ENCODE measurements at places on chromosomes 4 and X.

GRCh38 chr4:109738104-109738872 lies 8.4 kb upstream of the PLA2G12A start:
- no peak for ATAC-seq

- no peak for ATAC-seq
Observed at GRCh38 chrX:41677183-41678060, 11.4 kb upstream of the GPR34 start.

DNA sequence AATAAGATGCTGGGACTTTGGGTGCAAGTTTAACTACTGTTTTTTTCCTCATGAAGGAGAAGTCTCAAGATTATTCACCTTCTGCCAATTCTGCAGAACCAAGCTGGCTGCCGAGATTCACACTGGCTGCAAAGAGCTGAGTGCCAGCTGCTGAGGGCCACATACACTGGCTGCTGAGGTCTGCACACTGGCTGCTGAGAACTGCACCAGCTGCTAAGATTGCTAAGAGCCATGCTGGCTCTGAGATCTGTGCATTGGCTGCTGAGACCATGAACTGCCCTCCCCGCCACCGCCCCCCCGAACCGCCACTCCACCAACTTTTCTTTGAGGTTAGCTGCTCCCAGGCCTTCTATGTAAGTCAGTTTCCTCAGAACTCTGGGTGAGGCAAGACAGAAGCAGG lies 330.3 kb downstream of the CBLL2 start:
- no peak for ATAC-seq

DNA sequence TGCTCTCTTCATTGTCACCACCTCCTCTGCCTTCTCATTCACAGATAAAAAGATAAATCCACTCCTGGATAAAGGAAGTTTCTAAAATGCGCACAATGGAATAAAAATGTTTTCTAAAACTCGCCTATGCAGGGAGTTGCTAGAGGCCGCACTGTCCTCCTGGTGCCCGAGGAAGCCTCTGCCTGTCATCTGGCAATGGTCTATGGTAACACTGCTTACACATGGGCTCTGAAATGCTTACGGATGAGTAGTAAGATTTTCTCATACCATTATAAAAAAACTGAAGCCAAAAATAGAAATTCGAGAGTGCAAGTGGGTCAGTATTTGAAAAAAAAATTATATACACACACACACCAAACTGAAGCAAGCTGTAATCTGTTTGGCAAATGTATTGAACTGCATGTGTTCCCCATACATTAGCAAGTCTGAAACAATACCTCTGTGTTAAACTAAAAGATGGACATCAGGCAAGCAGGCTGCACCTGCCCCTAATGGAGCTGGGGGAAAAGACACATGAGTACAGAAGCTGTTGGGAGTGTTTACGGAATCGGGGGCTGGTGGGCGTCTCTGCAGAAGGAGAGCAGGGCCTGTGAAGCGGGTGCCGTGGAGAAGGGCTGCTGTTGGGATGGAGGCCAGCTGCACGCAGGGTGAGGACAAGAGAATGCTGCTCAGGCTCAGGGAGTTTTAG lies 103.3 kb upstream of the FAT1 start:
- no peak for ATAC-seq

DNA sequence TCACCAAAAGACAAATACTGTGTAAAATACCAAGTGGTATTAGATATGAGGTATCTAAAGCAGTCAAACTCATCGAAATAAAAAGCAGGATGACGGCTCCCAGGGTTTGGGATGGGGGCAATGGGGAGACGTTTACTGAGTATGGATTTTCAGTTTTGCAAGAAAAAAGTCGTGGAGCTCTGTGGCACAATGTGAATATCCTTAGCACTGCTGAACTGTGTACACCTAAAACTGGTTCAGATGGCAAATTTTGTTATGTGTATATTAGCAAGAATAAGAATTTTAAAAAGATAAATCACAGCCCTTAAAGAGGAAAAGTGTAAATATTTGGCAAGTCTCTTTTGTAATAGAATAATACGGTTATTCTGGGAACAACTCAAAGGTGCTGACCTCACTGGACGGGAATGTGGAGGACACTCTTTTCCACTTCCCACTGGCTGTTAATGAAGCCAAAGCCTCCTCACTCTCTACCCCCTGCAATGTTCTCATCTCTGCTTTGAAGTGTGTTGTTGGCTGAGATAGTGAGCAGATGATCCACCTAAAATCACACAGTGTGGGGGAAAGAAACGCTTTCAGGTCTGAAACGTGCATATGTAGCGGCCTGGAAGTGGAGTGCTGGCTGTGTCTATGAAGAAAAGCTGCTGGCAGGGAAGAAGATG lies 49.2 kb downstream of the SEL1L3 start:
- peak; percentile 51 for ATAC-seq

- ATAC-seq: no peak
Observed at GRCh38 chr4:114284629-114285028, 305.2 kb upstream of the ARSJ start.

GRCh38 chr4:89249313-89249712 lies 58.3 kb downstream of the GPRIN3 start:
- ATAC-seq: no peak

- ATAC-seq: no peak
Observed at GRCh38 chrX:118536687-118537461, 41.3 kb downstream of the DOCK11 start.

DNA sequence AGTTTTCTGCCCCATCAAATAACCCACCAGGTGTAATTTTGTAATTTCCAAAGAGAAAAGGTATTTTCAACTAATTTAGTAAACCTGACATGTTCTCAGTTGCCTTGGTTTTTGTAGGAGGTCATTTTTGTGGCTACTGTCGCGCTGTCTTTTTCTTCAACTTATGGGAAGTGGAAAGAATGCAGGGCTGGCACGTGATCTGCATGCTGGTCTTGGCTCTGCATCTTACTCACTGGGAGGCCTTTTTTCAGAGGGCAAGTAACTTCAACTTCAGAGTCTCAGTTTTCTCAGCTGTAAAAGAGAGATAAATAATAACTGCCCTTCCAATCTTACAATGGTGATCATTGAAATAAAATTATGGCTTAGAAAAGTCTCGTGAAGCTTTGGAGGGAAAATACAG lies 109.9 kb upstream of the SMIM10 start:
- ATAC-seq: no peak

GRCh38 chr4:154467886-154468285 lies 23.7 kb downstream of the DCHS2 start:
- no peak for ATAC-seq

GRCh38 chr4:185247151-185247550 lies 37.8 kb downstream of the SNX25 start:
- no peak for ATAC-seq

DNA sequence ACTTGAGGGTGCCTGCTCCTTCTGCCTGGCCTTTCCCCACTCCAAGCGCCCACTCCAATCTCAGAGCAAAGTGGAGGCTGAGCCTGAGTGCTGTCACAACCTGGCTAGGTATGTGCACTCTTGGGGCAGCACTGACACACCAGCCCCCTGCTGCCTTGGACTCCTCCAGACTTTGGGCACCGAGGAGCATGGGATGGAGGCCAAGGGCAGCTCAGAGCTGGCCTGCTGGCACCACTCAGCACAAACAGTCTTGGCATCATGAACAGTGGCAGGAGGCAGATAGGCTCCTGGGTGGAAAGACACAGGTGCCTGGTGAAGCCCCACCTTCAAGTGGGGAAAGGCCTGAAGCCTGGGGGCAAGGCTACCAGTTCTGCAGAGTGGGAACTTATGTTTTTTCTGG lies 91.8 kb downstream of the KCNIP4 start:
- no peak for ATAC-seq

DNA sequence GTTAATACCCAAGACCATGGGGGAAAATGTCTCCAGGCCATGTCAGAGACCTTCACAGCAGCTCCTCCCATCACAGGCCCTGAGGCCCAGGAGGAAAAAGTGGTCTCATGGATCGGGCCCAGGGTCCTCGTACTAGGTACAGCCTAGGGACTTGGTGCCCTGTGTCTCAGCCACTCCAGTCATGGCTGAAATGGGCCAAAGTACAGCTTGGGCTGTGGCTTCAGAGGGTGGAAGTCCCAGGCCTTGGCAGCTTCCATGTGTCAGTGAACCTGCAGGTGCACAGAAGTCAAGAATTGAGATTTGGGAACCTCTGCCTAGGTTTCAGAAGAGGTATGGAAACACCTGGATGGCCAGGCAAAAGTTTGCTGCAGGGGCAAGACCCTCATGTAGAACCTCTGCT lies 27.6 kb upstream of the C4orf54 start:
- ATAC-seq: no peak
